ENCODE measurements at places on chromosomes 2 and 18.

DNA sequence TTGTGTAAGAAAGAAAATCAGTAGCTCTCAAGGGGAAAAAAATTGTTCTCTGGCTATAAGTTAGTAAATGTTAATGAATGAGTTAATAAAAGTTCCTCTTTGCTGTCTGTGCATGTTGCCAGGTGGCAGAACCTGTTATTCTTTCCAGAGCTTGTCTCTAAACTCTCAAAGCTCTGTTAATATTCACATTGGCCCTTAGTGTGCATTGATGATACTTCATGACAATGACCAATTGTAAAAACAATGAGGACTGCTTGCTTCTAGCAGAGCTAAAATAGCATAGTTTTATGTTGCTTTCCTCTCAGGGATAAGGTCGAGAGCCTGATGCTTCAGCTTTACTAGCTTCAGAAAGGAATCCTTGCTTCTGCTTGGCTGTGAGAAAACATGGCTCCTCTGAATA lies 91.5 kb downstream of the RAD51AP2 start:
- no peak for DNase-seq

DNA sequence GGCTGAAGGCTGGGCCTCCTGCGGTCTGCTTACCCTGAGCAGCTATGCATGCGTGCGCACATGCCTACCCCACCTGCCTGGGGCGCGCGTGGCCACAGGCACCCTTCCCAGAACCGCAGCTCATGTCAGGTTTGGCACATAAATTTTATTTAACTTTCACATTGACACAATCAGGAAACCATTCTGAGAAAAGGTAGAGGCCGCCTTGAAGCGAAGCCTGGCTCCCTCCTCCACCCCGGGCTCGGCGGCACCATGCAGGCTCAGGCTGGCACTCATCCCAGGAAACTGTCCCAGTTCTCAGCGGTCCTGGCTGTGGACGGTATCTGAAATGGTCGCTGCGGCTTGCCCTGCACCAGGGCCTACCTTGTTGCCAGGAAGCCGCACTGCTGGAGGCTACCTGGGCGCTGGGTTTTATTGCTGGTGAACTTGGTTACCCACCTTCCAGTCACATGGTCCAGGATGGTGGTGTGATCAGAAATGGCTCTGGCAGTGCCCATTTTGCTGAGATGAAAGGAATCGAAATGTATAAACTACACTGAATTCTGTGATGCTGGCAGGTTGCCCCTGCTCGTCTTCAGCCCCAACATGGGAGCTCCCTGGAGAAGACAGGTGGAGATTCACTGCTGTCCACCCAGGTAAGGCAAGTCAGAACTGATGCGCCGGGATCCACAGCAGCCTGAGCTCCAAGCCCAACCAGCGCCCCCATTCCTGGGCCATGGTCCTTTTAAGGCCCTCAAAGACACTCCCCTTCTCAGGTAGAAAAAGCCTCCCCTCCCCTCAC lies 25.5 kb downstream of the CHST10 start:
- DNase-seq, result no peak

DNA sequence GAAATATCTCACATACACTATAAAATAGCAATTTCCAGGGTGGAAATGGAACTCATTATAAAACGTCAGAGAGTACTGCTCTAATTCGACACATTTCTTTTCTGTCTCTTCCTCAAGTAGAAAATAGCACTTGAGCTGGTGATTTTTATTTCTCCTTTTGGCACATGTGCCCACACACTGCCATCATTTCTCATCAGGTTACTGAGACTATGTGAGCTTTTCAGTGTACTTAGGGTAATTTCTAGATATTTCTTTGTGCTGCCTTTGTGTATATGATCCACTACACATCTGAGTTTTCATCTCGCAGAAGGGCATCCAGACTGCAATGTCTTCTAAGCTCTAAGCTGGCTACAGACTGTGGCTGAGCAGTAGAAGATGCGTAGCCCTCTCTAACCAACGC lies 62.1 kb upstream of the PGAP1 start:
- no peak for DNase-seq

- DNase-seq, result peak; percentile 51
These were observed 151.7 kb upstream of the ITGA4 start for GRCh38 chr2:181305301-181306123.

DNA sequence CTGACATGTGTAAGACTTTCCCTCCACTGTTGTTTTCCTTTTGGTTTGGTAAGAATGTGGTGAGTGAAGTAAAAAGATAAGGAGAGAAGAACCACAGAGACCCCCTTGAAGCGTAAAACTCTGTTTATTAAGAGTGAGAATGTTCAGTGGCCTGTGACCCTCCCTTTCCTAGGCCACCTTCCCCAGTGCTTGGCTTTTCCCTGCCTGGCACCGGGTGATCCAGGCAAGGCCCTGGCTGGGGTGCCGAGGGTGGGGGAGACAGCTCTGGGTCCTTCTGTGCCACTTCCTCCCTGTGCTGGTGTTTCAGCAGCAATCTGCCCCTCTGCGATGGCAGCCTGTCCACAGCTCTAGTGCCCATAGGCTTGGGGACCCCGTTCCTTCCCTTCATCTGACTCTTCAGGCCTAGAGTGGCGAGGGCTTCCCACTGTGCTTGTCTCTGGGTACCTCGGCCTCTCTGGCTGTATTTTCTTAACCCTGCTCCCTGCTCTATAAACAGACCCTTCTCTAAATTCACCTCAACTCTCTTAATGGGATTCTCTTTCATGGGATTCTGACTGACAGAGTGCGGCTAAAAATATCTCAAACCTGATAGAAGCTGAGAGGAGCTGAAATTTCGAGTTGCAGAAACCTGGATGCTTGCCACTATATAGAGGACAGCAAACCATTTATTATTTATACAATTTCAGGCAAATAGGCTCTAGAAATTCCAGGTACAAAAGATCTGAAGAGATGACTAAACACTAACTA lies 461.0 kb downstream of the DLGAP1 start:
- no peak for DNase-seq

DNA sequence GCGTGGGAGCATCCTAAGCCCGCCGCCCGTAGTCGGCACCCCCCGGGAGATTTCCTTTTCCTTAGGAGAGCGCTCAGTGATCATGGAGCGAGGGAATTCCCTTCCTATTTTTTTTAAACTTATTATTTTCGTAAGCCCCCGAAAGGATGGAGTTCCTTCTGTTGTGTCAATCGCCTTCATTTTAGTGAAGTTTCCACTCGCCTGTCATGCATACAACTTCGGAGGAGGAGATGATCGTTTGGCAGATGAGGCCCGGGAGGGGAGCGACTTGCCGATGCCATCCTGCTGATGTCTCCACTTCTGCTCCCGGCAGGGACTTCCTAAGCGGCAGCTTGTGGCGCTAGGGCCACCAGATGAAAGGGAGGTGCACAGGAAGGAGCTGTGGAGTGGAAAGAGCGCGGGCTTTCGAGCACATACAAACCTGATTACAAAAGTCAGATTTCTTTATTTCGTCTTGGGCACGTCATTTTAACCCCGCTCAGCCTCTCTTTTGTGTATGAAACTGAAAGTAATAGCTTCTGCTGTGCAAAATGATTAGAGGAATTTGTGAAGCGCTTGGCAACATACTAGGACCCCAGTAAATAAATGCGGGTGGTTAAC lies at the start of gene ADGRF3:
ADGRF3 (minus strand) TSS at position 336 of the 600 bp plus-strand sequence. CDS start 555 bp downstream, outside the sequence.
- no peak for DNase-seq

DNA sequence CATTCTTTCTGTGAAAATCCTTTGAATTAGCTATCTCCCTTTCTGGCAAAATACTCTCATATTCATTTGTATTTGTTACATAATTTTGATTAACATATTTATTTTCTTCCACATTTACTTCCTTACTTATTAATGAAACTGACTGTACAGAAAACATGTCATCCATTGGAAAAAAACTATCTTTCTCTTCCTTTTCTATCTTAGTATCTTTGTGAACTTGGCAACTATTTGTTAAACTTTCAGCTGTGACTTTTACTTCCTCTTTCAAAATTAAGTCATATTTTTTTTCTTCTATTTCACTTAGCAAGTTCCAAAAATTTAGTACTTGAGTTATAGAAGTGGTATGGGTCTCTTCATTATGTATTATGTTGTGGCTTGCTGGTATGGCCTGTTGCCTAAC lies 2.6 kb downstream of the RAD51AP2 start:
- DNase-seq, result no peak

DNA sequence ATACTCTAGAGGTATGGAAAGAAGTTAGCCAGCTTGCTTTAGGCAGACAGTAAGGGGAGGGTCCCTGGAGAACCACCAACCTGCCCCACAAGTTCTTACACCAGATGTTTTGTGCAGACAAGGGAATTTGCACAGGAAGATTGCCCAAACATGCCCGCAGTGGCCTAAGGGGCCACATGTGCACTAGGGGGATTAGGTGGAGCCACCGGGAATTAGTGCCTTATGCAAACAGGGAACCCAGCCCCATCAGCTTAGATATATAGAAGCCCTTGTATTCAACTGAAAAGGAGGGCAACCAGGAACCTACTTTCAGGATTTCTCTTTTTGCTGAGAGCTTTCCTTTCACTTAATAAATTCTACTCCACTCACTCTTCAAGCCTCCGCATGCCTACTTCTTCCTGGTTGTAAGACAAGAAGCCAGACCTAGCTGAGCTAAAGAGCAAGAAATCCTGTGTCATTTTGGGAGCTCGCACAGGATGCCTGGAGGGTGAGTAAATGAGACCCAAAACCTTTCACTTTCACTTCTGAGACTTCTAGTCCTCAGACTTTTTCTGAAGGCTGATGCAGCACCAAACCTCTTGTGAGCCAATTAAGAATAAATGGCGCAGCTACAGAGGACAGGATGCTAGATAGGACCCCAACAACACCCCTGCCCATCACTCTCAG lies 146.3 kb downstream of the GCA start:
- DNase-seq, result no peak

GRCh38 chr2:69196327-69197117 lies 183.5 kb downstream of the ANTXR1 start:
- DNase-seq, result peak; percentile 72

- DNase-seq, result peak; percentile 13
These were observed at the start of gene ZNF385B for GRCh38 chr2:179861416-179862067. Gene ZNF385B (minus strand): TSS chr2:179861612.

GRCh38 chr2:17171446-17172049 lies 346.7 kb downstream of the RAD51AP2 start:
- peak; percentile 13 for DNase-seq

Data from fibroblast of pulmonary artery (primary cell).